ENCODE measurements at places on chromosomes 4 and X.

GRCh38 chrX:30943984-30944383 is 54.9 kb upstream of the TAB3 start:
- no peak for DNase-seq

GRCh38 chrX:71541210-71542022 is 8.5 kb downstream of the OGT start:
- no peak for DNase-seq

GRCh38 chr4:8061573-8061972 is 97.0 kb downstream of the ABLIM2 start:
- no peak for DNase-seq

DNA sequence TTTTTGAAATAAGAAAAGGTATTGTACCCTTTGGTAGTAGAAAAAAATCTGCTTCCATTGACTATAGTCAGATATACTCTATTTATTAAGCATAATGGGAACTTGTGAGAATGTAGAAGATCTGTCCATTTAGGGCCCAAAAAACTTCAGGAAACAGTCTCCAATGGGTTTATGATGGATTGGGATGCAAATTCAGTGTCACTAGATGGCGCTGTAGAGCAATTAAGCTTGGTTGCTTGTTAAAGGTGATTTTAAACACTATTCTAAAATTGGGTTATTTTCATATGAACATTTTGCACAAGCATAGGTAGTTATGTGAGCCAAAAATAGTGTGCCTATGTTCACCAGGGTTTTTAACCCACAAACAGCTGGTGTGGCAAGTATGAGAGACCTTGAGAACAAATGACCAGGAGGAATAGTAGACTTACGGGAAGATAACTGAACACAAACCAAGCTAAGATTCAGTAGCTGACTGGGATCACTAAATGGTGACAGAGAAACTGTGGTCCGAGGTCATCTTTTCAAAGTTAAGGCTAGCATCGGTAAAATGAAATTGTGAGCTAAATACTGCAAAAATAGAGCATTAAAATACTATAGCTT is 80.3 kb upstream of the LSM6 start:
- DNase-seq, result no peak

- DNase-seq, result no peak
Measured at GRCh38 chr4:118177126-118177525, 142.8 kb downstream of the NDST3 start.

- DNase-seq, result no peak
Measured at GRCh38 chr4:18100657-18101056, 79.1 kb upstream of the LCORL start.

GRCh38 chrX:36957425-36958328 is 50.5 kb upstream of the FAM47C start:
- DNase-seq, result no peak

DNA sequence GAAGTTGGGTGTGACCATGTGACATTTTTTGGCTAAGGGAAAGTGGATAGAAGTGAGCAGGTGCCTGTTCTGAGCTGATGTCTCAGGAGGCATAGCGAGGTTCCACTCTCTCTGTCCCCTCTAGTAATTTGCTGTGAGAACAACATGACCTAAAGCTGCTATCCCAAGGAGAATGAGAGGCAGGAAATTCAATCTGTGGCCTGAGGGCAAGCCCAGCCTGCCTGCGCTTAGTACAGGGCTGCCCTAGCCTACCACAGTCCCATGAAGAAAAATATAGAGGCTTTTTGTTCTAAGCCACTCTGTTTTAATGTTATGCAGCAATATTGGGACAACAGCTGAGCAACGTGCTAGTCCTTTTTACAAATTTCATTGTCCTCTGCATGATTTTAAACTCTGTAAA is 193.1 kb downstream of the LDB2 start:
- DNase-seq, result no peak

DNA sequence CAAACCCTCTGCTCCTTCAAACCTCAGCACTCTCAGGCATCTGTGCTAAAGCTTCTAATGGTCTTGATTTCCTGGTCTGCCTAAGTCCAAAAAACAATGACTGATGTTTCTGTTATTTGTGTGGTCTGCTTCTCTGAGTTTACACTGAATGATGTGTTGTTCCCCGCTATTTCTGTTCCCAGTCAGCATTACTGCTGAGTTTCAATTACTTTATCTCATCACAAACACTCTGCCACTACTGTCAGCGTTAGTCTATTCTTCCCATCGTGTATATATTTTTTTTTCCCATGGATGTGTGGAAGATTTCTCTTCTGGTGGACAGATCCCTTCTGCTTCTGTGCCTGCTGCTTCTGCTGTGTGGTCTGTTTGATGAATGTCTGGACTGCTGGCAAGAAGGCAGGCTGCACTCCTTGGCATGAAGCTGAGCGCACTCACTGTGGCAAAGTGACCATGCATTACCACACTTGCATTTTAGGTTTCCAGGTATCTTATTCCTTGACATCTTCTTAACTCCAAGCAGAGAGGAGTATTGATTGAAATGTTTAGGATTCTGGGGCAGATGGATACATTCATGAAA is 106.9 kb upstream of the PAQR3 start:
- no peak for DNase-seq

- no peak for DNase-seq
Measured at GRCh38 chrX:133574716-133575115, 159.4 kb upstream of the GPC4 start.

GRCh38 chrX:153190381-153190780 is 11.3 kb downstream of the MAGEA1 start:
- DNase-seq, result no peak

DNA sequence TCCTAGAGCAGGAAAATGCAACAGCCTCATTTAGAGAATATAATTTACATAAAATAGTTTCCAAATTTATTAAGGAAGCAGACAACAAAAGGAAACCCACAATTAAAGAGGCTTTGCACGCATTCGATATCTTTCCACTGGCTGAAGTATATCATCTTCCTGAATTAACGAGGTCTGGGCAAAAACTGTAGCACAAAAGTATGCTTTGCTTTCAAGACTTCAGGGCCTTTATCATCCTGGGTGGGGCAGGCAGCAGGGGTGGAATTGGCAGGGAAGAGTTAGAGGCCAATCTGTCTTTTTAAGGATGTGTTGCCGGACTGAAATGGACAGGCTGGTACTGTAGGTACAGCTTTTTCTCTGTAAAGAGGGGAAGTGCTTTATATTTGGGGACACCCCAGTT is 17.0 kb upstream of the STX18 start:
- no peak for DNase-seq

- no peak for DNase-seq
Measured at GRCh38 chr4:124535003-124535402, 177.5 kb downstream of the ANKRD50 start.

DNA sequence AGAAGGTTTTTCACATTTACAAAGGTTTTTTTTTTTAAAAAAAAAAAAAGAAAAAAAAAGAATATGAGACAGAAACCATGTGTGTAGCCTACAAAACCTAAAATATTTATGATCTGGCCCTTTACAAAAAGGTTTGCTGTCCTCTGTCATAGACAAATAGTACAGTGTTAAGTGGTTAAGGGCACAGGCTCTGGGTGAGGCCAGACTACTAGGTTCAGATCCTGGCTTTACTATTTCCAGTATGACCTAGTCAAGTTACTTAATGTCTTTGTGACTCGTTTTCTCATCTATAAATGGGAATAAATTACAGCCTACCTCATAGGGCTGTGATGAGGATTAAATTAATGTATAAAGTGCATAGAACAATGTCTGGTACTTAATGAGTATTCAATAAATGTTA is 56.5 kb downstream of the GAB1 start:
- DNase-seq, result no peak

DNA sequence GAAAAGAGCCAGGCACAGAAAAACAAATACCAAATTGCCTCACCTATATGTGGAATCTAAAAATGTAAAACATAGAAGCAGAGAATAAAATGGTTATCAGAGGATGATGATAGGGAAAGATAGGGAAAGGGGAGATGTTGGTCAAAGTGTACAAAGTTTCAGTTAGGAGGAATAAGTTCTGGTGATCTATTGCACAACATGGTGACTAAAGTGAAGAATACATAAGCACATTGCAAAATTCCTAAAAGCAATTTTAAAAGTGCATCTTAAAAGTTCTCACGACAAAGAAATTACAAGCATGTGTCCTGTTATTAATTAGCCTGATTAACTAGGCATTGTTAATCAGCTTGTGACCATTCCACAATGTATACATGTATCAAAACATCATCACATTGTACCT is 136.0 kb downstream of the GABRG1 start:
- DNase-seq, result no peak

GRCh38 chr4:159206427-159206871 is 103.6 kb downstream of the RAPGEF2 start:
- DNase-seq, result no peak

DNA sequence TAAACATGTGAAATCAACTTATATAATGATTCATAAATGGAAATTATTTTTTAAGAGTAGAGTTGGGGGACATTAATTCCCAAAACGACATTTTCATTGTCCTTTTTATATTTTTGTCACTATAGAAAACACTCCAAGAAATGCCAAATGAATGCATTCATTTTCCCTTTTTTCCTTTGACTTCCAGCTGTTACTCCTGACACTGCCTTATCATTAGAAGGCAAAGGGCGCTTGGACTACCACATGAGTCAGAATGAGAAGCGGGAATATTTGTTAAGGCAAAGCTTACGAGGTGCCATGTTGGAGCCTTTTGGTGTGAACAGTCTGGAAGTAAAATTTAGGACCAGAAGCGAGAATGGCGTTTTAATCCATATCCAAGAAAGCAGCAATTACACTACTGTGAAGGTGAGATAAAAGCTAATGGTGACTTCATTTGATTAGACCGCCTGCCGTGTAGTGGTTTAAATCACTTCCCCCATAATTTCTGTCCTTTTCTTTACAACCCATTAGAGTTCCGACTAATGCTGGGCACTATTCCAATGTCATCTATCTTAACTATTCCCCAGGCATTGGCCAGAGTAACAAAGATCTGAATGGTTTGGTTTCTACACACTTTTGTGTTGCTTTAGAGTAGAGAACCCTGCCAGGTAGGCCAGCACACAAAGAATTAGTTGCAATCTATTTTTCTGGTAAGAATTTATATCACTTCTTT is 166.7 kb downstream of the FAT4 start:
- no peak for DNase-seq

GRCh38 chrX:55648434-55648833 is 25.2 kb downstream of the FOXR2 start:
- DNase-seq, result no peak

- no peak for DNase-seq
Measured at GRCh38 chr4:111618908-111619307, 526.3 kb upstream of the FAM241A start.

DNA sequence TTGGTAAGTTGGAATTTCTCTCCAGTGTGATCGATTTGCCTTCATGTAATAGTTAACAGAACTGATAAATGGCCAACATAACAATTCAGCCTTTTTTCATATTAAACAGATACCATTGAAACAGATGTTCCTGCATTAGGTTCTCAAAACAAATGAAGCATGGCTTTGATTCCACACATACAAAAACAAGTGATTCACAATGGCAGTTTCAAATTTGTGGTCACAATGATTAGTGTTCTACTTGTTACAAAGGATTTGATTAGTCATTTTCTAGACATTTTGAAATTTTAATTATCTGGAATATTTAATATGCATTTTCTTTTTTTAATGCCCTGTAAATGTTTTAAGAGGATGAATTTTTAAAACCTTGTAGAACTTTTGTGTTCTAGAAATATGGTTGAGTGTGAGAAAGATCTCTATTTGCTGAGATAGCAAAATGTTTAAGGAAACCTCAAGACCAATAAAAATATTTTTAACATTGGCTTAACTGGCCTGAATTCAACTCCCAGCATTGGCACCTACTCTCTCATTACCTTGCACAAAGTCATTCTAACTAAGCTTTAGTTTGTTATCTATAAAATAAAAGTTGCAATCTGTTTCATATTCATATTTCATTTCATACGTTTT is 18.9 kb upstream of the GLRA3 start:
- DNase-seq, result no peak

GRCh38 chr4:99687120-99687519 is 29.5 kb upstream of the C4orf54 start:
- no peak for DNase-seq

- DNase-seq, result no peak
Measured at GRCh38 chr4:33427676-33428075, 2707.5 kb downstream of the PCDH7 start.

DNA sequence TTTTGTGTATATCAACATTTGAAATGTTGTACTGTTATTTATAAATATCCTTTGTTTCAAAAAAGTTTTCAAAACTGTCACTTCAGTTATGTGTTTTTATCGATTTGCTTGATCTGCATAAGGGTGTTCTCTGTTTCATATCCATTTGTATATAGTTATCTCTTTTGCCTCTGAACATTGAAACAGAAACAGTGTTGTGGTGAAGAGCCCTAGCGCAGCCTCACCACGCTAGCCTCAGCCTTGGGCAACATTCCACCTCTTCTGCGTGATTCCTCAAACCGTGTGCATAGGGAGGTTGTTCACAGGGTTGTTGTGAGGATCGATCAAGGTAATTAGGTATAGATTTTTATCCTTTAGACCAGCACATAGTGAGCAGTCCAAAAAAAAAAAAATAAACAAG is 287.0 kb upstream of the GALNT7 start:
- DNase-seq, result no peak

GRCh38 chr4:118927974-118928373 is 39.3 kb downstream of the SYNPO2 start:
- DNase-seq, result no peak

- no peak for DNase-seq
Measured at GRCh38 chrX:130155564-130155963, 10.1 kb downstream of the AIFM1 start.

GRCh38 chr4:118743867-118744266 is 58.7 kb downstream of the METTL14 start:
- DNase-seq, result no peak

DNA sequence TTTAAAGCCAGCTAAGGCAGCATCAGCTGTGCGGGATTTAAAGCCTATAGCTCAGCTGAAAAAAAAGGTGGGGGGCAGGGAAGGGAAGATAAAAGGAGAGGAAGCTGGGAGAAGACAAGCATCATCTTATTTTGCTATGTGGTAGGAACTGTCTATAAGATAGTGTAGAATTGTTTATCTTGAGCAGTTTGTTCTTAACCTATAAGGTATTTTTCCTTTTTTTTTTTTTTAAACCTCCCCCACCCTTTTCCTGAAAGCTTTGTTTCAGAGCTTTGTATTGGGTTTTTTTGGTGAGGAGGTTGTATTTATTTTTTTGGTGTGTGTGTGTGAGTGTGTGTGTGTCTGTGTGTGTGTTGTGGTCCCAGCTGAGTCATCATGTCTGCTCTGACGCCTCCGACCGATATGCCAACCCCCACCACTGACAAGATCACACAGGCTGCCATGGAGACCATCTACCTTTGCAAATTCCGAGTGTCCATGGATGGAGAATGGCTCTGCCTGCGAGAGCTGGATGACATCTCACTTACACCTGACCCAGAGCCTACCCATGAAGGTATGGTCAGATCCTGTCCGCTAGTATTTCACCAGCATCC is 531 bp downstream of the RUFY3 start:
- DNase-seq, result peak; percentile 50

DNA sequence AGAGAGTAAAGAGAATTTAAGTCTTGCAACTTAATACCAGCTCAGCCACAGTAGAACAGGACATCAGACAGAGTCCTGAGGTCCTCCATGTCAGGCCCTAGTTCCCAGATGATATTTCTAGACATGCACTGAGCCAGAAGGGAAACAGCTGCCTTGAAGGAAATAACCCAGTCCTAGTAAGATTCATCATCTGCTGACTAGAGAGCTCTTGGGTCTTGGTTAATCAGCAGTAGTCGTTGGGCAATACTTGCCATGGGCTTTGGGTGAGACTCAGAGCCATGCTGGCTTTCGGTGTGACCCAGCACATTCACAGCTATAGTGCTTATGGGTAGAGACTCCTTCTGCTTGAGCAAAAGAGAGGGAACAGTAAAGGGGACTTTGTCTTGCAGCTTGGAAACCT is 379.1 kb downstream of the AR start:
- DNase-seq, result no peak

All from CD4-positive, alpha-beta T cell treated with Interleukin-15 for 1 hour (primary cell).